Stimulated activated CD8-positive, alpha-beta memory T cell treated with anti-CD3 and anti-CD28 coated beads, Interleukin-7, amount 100 ng/mL, for 48 hours (primary cell): ENCODE measurements at places on chromosomes 1 and 21.

DNA sequence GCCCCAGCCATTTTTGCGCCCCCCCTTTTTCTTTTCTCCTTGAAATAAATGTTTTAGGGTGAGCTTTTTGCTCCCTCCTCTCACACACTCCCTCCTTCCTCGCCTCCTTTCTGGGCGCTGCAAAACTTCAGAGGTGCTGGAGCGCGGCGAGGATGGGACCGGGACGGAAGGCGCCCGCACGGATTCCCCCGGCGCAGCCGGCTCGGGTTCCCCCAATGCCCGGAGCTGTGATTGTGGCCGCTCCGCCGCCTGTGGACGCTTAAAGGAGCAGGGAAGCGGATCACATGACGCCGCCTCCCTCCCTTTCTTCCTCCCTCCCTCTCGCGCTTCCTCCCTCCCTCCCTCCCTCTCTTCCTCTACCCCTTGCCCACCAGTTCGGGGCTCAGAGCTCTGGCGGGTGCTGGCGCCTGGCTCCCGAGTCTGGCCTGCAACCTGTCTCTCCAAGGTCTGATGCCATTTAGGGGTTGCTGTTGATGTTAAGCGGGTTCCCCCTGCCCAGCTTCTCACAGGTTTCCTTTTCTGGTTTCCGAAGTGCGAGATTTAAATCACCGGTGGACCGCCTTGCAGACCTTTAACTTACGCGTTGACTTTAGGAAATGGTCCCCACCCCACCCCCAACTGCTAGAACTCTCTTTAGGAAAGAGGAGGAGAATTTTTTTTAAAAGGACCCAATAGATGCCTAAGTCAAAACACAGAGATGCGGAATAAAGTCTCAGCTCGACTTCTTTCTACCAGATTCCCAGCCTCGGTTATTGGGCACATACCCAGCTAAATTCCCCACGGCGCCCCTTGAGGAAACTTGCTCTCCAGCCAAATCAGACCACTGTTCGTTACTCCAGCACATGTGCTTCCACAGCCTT is at the start of gene WLS:
Gene WLS, minus strand, starts transcription at position 235 of the 860 bp plus-strand sequence. Its CDS starts 224 bp downstream, at position 11.
- DNase-seq, result no peak

- no peak for DNase-seq
Measured at GRCh38 chr1:153506831-153507413, 28.9 kb downstream of the S100A6 start.

GRCh38 chr1:209576392-209577197 is 6.9 kb upstream of the CAMK1G start:
- peak; percentile 19 for DNase-seq

- no peak for DNase-seq
Measured at GRCh38 chr1:47692196-47692595, 254.4 kb downstream of the FOXD2 start.

GRCh38 chr21:38784458-38785266 is 21.1 kb upstream of the ETS2 start:
- no peak for DNase-seq

GRCh38 chr1:42831273-42831672 is 14.1 kb upstream of the SVBP start:
- no peak for DNase-seq

GRCh38 chr1:11657654-11658053 is 3.0 kb downstream of the FBXO44 start:
- no peak for DNase-seq

DNA sequence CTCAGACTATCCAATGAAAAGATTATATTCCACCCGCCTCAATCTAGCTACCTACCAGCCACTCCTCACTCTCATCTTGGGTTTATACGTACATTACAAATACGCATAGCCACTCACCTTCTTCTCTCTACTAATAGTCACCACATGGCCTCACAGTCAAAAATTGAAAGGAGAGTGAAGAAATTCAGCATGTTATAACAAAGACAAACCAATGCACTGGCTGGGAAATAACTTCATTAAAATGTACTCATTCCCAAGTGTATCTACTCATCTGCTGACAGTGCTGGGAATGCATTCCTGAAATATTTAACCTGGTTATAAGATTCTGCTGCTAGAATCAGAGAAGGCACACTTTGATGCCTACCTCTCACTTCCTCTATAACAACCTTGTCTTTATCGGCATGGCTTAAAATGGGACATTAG is 6.5 kb downstream of the ZNF644 start:
- DNase-seq, result no peak

GRCh38 chr1:38990386-38990737 is 714 bp upstream of the AKIRIN1 start:
- DNase-seq, result no peak

- peak; percentile 70 for DNase-seq
Measured at GRCh38 chr1:210446479-210446878, 117.8 kb downstream of the HHAT start.

DNA sequence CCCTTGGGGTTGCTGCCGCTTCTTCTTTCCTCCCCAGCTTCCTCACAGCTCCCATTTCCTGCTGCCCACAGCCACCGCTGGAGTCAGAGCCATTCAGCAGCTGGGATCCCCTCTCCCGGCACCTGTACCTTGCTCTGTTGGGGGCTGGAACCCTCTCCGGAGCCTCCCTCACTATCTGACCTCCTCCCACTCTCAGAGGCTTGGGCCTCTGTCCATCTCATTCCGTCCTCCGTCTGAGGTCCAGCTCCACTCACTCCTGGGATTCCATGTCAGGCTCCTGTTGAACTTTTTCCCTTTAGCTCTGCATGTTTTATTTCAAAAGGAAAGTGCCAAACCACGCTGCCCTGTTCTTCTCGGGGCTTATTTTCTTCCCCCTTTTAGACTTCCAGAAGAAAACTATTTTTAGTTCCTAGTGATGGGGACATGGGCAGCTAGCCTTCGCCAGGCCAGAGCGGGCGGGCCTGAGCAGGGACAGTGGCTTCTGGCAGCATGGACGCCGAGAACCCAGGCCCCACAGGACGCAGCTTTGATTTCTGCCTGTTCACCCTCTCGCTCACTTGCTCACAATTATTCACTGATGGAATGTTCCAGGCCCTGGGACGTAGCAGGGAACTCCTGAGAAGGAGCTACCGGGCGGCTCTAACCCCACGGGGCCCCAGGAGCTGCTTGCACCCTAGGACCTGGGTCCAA is 79.2 kb downstream of the ARHGEF10L start:
- no peak for DNase-seq

- no peak for DNase-seq
Measured at GRCh38 chr1:53625049-53625448, 113.9 kb downstream of the GLIS1 start.

GRCh38 chr1:208242941-208243526 is 1.1 kb downstream of the PLXNA2 start:
- no peak for DNase-seq

DNA sequence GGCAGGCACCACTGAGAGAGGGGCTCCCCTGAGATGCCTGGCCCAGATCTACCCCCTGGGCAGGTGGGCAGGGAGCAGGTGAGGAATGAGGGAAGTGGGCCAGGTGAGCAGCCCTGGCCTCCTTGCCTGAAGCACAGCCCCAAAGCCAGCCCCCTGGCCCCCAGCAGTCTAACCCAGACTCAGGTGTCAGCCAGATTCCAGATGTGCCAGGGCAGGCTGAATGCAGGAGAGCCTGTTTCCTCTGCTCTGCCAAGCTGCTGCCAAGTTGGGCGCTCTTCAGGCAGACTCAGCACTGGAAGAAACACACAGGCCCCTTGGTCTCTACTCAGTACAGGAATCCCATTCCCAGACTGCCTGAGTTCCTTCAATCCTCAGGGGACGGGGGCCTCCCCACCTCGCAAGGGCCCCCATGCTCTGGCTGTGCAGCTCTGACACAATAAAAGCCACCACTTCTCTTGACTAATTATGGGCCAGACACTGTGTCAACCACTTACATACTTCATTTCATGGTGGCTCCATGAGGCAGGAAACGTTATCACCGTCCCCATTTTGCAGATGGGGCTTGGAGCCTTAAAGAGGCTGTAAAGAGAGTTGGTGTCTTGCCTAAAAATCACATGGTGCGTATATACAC is 20.4 kb downstream of the ARHGEF19 start:
- no peak for DNase-seq

DNA sequence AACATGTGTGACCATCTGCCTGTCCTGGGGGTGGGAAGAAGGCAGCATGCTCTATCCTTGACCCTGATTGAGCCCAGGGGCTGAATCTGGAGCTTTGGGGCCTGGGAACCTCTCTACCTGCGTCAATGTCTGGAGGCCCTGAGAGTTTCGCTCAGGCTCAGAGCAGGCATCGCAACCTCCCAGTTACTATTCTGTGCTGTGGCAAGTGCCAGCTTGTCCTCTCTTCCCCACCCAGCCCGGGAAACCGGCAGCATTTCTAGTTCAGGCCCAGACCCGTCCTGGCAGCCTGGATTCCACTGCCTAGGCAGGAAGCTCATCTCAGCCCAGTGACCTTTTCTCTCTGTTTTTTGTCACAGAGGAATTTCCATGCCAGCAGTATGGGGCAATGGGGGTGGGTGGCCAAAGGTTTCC is 10.0 kb upstream of the IRF6 start:
- DNase-seq, result no peak
